ENCODE measurements at places on chromosomes 4 and X.

- no peak for DNase-seq
Measured at GRCh38 chr4:17911608-17912007, 100.8 kb downstream of the NCAPG start.

- no peak for DNase-seq
Measured at GRCh38 chr4:112765317-112765974, 128.5 kb downstream of the LARP7 start.

DNA sequence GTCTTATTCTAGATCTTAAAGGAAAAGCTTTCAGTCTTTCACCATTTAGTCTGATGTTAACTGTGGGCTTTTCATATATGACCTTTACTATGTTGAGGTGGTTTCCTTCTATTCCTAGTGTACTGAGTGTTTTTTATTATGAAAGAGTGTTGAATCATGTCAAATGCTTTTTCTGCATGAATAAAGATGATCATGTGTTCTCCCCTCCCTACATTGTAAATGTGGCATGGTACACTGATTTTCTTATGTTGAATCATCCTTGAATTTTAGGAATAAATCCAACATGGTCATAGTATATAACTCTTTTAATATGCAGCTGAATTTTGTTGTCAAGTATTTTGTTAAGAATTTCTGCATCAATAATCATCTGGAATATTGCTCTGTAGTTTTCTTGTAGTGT is 4.3 kb downstream of the CLGN start:
- no peak for DNase-seq

DNA sequence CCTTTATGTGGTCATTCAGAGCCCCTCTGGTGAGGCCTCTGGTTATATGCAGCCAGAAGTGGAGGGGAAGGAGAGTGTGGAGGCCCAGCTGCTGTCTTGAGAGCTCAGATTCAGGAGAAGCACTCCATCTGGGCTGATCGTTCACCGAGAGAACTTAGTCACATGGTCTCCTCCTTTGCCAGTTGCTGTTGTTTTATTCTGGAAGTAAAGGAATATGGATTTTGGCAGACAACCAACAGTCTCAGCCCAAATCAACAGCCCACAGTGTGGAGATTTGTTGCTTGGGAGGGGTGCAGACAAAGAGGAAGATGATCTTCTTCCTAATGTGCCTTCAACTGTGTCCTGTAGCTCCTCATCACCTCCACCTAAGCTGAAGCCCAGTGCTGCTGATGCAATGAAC is 355.4 kb downstream of the ANK2 start:
- DNase-seq, result no peak

DNA sequence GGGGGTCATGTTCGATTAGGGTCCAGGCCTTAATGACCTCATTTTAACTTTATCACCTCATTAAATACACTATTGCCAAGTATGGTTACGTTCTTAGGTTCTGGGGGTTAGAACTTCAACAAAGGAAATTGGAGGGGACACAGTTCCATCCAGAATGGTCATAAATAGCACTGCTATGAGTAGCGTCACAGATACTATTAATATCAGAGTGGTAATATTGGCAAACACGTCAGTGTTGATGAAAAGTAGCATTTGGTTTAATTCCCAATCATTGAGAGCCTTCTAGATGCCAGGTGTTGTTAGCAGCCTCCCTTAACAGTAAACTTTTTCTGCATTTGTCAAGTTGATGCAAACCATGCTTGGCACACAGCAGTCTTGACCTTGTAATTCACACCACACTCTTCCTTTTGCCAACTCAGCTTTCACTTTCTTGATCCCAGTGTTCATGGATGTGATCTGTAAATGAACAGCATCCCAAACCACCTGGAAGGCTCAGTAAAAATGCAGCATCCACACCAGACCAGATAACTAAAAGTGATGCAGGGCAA is 912.5 kb upstream of the TENM3 start:
- DNase-seq, result no peak
